ENCODE measurements at places on chromosomes 7 and 10.

- DNase-seq, result no peak
Measured at GRCh38 chr7:129947049-129947448, 5.7 kb downstream of the UBE2H start.

DNA sequence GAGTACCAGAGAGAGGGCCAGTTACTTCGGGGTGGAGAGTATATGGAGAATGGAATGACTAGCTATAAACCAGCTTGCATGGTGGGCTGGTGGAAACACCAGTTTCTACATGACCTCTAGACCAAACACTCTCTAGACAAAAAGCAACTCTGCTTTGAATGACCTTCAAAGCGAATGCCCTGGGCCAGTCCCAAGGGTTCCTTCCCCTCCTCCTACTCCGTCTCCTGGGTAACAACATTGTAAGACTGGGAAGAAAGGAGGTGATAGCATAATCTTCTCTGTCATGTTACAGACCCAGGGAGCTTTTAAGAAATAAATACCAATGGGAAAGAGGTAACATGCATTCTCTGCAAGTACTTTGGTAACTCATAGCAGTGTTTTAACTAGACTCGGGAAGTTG is 7.4 kb downstream of the HK1 start:
- DNase-seq, result no peak

DNA sequence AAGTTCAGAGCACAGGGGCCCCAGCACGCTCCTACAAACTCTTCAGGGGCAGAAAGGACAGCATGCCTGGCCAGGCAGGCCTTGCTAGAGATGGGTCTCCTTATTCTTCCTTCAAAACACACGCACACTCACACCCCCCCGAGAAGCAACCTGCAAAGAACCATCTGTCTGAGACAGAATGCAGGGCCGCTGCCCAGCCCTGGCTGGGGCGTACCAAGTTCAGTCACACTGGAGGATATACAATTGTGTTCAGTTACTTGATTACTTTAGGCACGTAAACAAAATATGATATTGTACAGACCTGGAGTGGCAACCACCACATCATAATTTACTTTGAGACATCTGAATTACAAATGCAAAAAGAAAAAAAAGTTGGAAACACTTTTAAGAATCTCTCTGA is 5.7 kb downstream of the FAM53B start:
- DNase-seq, result no peak

GRCh38 chr10:79351332-79351731 is 4.1 kb downstream of the PPIF start:
- no peak for DNase-seq

DNA sequence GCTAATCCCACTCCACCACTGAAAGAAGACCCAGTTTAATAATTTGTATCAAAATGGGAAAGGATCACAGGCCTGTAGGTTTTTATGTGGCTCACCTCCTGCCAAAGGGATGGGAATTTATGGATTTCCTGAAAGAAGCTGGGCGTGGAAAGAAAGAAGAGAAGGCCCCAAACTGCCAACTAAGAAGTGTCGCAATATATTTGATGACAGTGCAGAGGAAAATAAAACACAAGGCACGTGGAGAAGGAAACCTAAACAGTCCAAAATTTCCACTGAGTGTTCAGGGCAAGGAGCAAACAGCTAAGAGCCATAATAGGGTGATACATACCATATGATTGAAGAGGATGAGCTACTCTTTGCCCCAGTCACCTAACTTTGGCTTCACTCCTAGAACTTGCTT is 667.2 kb downstream of the GATA3 start:
- no peak for DNase-seq

DNA sequence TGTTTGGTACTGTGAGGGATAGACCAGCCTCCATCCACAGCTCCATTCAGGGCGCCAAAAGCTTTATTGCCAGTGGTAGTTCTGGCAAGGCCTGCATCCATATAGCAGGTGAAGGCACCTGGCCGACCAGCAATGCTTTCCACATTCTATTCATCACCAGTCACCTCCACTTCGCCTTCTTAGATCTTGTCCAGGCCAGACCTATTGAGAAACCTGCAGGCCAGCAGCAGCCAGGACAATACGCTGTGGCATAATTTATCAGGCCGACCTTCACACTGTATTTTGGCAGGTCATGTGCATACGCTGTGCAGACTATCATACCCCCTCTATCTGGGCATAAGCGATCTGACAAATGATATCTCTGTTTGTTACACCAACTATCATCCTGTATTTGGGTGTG is 15.2 kb upstream of the KNDC1 start:
- no peak for DNase-seq

GRCh38 chr7:26153823-26154783 is 2.1 kb downstream of the NFE2L3 start:
- DNase-seq, result peak; percentile 48

GRCh38 chr7:115825456-115826115 is 205.0 kb downstream of the TFEC start:
- DNase-seq, result no peak

DNA sequence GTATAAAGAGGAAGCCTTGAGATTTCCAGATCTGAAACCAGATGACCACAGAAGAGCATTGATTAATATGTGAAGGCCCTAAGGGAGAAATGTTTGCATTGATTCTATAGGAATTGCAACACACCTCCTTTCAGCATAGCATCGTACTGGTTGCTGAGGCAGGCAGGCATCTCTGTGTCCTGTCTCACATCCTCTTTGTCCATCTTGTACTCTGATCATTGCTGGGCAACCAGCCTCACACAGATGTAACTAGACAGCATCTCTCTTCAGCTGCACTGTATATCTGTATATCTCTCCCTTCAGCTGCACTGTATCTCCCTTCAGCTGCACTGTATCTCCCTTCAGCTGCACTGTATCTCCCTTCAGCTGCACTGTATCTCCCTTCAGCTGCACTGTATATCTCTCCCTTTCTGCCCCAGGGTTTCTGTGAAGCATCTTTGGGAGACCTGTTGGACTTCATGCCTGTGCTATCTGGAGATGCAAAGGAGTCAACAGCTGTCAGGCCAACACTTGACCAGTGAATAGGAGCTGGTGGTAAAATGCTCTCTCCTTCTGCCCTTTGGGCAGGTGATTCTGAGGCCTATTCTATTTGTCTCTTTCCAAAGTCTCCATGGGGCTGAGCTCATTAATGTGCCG is 40.3 kb downstream of the TMEM178B start:
- DNase-seq, result no peak

DNA sequence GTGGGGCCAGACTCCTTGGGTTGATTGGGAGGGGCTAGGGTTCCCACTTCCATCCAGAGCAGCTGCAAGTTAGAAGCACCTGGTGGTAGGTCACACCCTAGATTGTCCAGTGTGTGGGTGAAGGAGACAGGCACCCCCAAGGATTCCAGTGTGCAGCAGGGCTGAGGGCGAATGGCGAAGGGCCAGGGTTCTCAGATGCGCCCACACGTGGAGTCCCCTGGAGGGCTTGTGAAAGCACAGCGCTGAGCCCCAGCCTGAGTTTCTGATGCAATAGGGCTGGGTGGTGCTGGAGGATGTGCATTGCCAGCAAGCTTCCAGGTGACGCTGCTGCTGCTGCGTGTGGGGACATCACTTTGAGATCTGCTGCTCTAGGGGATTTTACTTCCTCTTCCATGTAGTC is 25.4 kb downstream of the TBATA start:
- DNase-seq, result no peak

DNA sequence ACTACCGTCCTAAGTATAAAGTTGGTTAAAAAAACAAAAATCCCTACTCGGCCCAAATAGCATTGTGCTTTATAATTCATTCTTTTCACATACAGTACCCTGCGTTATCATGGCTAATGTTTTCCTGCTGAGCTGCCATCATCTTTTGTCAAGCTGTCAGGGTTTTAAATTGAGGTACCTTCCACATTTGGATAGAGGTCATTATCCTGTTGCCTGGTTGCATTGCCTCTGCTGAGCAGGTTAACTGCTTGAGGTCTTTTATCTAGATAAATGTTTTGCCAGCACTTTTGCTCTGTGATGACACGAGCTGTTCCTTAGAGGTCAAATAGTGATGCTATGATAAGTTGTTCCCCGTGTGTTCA is 94.4 kb upstream of the FZD1 start:
- DNase-seq, result no peak

- no peak for DNase-seq
Measured at GRCh38 chr7:77619314-77619713, 76.9 kb upstream of the RSBN1L start.

DNA sequence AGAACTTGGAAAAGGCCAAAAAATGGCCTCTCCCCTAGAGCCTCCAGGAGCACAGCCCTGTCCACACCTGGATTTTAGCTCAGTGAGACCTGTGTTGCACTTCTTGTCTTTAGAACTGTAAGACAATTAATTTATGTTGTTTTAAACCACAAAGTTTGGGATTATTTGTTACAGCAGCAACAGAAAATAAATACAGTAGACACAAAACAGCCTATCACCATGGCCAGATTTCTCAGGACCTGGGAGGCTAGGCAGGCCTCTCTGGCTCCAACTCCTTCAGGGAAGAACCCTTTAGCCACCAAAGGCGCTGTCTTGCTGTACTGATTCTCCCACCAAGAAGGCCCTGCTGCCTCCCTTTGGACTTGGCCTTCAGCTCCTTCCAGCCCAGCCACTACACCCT is 54.1 kb upstream of the PSAP start:
- DNase-seq, result no peak

DNA sequence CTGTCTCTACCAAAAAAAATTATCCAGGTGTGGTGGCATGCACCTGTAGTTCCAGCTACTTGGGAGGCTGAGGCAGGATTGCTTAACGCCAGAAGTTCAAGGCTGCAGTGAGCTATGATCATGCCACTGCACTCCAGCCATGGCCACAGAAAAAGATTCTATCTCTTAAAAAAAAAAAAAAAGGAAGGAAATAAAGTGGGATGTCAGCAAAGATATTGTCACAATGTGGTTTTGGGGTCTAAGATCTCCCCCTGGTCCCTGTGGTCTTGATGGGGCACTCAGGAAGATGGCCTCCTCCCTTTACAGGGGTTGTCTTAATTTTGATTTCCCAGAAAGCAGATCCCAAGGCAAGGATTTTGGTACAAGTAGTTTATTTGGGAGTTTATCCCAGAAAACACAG is 7.4 kb upstream of the KAZALD1 start:
- DNase-seq, result no peak
